ENCODE measurements at places on chromosomes 4 and X.
A peak's percentile ranks its signal among the peaks of the same experiment; 100 is the strongest.

DNA sequence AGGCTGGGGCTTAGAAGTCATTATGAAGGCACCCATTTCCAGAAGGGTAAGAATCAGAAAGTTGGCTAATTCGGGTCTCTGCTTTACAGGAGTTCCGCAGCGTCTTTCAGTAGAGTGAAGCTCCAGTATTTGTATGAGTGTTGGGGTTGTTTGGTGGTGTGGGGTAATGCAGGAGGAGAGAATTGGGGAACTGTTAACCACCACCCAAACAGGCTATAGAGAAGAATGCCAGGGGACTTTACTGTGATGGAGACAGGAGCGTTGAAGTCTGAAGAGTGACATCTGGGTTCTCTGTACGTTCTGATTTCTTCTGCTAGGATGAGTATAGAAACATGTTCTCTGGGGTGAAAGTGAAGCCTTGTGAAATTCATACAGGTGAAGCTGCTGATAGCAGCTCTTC is 96.3 kb downstream of the TBL1X start:
- no peak for DNase-seq

DNA sequence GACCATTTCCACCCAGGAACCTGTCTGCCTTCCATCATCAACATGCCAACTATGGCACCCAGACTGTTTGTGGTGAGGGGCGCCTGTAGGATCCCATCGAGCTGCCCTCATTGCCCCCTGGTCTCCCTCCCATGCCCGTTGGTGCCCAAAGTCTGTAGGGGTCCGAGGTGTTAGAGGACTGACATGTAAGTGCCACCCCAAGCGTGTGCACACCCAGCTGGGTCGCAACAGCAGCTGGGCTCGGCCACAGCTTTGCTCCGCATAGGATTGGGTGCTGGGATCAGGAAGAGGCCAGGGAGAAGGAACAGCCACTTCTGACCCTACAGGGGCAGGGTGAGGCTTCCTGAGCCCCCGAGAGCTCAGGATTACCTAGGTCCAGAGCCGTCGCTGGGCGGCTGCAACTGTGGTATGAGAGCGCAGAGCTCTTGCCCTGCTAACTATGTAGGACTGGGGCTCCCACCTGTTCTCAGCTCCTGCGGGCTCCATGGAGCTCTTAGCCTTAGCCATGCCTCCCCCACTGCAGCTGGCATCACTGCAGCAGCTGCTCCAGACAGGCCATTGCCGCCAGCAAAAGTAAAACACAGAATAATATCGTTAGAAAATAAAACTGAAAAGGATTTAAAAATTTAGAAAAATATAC is 1160.3 kb downstream of the FSTL5 start:
- no peak for DNase-seq

DNA sequence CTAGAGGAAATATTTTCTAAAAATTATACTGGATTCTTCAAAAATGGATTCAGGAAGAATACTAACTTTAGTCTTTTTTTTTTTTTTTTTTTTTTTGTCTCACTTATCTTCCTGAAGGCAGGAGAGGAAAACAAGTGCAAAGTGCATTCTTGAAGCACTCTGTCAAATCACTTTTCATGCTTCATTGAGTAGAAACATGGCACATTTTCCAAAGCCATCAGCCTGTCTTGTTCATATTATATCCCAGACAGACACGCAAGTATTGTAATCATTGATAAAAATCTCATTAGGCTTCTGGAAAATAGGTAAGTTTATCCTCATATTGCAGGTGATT is 1.2 kb downstream of the BBS12 start:
- DNase-seq: no peak

DNA sequence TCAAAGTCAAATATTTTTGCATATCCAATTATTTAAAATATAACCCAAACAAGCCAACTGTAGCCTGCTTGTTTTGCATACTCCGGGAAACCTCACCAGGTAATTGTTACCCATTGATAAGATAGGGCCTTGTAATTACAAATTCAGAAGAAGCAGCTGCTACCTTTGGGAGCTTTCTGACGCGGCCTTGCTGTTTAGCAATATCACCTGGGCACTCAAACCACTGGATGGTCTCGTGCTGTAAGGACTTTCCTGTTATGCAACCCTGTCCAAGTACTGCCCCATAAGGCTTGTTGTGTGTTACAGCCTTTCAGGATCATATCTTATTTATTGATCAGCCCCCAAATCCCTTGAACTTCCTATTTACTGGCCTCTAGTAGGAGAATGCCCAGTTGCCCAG is 52.1 kb downstream of the HS3ST1 start:
- DNase-seq: no peak

DNA sequence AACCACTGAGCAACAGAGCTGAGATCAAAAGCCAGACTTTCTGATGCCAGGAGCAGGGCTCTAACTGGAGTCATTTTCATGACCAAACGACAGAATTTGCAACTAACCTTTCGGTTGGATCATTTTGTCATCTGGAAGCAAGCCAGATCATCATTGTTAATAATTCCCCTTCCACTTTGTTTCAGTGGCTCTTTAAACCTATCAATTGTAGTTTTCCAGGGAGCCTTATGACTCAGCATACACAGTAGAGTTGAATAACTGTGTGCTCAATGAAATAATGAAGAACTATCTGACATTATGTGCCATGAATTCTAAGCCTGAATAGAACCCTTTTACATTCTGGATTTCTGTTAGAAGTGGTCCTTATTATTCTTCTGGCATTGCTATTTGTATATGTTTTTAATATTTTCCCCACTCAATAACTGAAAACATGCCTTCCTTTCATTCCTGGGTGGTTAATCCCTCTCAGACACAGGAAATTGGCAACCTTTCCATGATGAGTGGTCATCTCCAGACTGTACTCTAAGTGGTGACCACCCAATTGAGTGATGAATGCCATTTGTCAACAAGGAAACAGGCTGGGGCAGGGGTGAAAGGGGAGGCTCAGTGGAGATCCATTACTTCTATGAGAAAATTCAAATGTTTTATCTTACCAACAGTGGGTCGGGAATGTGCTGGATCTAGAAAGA is 431.8 kb downstream of the BCOR start:
- DNase-seq: no peak

DNA sequence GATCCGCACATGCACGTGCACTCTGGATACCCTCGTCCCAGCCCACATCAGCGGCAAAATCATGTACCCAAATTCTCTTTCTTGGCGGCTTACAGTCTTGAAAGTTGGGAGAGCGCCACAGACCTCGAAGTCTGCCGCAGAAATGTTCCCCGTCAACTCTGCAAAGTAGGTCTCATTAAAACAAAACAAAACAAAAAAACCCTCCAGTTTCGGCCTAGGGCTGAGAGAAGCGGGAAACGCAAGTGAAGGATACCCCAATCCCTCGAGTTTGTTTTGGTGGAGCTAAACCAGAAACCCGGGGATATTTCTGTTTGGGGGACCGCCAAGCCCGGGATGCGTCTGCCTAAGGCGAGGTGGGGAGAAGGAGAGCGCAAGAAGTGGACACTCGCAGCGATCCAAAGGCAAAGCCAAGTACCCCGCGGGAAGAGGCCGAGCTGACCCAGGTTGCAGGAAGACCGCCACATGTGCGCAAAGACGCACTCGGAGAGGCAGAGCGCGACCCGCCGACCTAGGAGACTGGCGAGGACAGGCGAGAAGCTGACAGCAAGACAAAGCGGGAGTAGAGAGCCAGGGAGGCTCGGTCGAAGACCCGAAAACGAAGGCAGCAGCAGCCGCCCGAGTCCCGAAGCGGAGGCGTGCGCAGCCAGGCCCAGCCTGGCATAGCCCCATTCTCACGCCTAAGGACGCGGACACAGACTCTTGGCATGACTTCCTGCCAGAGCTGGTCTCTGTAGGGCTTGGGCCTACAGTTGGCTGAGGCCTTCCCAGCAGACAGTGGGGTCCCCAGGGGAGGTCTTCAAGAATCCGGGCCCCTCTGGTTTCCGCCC is 49.6 kb upstream of the BCOR start:
- DNase-seq: no peak

- DNase-seq: no peak
Observed at GRCh38 chr4:27685091-27685490, 824.5 kb downstream of the STIM2 start.

GRCh38 chr4:48307528-48307927 is 33.8 kb upstream of the SLAIN2 start:
- no peak for DNase-seq

DNA sequence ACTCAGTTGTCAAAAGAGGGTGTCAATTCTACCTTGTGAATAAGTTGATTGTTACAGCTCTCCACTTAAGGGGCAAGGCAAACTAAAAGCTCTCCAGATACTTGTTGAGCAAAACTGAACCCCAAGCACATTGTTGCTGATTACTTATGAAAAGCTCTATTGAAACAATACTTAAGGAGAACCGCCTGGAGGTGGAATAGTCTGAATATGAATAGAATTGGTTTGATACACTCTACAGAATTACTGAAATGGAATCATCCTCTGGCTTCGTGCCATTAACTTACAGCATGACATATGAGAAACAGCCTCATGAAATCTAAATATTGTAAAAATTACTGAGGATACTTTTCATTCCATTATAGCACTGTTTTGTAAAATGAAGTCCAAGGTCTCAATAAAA is 127.0 kb upstream of the SH3RF1 start:
- DNase-seq: peak; percentile 90

DNA sequence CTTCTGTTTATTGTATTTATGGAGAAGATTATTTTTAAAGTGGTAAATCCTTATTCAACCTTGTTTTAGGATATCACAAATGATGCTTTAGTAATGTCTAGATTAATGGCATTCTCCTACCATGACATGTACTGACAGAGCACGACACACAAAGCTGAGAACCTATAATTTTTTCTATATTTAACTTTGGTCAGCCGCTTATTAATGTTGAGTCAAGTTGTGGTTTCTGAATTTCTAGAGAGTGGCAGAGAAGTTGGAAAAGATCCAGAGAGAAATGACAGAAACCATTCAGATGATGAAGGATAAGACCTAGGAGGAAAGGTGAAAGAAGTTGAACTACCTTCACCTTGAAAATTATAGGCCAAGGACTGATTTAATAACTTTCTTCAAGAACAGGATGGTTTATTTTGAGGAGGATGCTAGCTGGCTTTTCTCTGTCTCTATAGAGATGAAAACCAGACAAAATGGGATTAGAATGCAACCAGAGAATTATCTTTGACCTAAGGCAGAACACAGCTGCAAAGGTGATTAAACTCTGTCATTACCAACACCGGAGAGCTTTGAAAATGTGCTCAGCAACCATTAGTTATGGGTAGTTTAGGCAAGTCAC is 62.6 kb upstream of the TSPAN5 start:
- no peak for DNase-seq

Data from SK-N-MC (cell line).